ENCODE measurements at places on chromosomes 1 and 21. TPM values are rescaled to one million over a fixed set of nuclear protein-coding genes. Genes with fewer than 3 reads are reported as not detected.

DNA sequence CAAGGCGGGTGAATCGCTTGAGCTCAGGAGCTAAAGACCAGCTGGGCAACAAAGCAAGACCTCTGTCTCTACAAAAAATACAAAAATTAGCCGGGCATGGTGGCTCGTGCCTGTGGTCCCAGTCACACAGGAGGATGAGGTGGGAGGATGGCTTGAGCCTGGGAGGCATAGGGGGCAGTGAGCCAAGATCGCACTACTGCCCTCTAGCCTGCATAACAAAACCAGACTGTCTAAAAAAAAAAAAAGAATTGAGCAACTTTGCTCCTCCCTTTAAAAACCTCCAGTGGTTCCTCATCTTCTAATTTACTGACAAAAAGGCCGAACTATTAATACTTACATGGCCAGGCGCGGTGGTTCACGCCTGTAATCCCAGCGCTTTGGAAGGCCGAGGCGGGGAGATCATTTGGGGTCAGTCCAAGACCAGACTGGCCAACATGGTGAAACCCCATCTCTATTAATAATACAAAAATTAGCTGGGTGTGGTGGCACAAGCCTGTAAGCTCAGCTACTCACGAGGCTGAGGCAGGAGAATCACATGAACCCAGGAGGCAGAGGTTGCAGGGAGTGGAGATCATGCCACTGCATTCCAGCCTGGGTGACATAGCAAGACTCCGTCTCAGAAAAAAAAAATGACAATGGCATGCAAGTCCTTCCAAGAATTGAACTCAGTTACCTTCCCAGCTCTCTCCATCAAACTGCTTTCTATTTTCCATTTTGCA lies 4.4 kb downstream of the ACBD3 start:
- no peak for DNase-seq

DNA sequence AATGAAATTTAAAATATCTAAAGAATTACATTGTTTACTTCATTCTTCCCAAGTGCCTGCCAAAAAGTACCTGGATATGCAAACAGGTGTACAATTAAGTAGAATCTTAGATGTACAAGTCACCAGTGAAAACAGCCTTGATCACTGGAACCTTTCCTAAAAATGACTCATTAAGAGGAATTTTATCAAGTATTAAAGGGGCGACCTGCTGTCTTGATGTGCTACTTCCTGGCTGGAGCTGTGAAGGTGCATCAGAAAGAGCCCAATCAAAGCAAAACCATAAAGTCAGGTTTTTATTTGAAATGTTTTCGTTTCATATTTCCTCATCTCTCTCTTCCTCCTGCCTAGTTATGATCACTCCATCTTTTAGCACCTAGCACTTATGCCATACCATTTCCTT lies 33.4 kb downstream of the IFI44 start:
- no peak for DNase-seq

Gene LCA5L
- not detected for total RNA-seq

GRCh38 chr1:221294242-221294641 lies 415.0 kb downstream of the HLX start:
- DNase-seq, result no peak

DNA sequence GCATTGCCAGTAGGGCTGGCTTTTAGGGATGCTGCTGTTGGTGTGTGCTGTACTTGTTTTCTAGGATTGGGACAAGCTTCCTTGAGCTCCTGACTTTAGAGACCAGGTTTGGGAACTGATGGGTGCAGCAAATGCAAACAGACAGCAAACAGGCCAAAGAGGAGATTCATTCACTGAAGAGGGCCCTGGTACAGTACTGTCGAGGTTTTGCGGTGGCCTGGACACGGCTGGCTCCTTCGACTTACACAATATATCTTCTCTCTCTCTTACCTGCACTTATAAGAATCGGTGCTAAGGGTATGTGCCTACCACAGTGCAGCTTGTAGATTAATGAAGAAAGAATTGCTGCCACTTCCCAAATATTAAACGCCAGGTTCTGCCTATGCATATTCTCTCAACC lies 44.6 kb downstream of the ATP1A1 start:
- no peak for DNase-seq
